Stimulated activated CD4-positive, alpha-beta T cell treated with anti-CD3 and anti-CD28 coated beads, Interleukin-12 subunit alpha, Interleukin-12 subunit beta, amount 100 ng/mL, for 24 hours (primary cell): ENCODE measurements at places on chromosomes 6 and 20.

DNA sequence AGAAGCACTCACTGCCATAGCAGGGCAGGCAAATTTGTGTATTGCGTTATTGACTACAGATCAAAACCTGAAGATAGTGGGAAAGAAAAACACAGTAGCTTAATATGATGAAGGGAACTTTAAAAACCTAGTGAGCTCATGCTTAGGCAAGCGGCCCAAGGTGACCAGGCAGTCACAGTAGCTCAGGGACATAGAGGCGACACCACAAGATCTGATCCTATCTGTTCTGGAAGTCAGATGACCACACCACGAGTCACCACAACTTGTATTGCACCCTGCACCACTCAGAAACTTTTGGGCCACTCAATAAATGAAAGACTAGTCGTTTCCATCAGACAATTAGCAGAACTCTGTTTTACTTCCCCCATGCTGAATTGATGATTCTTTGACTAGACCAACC lies 4.9 kb downstream of the CLIC5 start:
- no peak for DNase-seq

DNA sequence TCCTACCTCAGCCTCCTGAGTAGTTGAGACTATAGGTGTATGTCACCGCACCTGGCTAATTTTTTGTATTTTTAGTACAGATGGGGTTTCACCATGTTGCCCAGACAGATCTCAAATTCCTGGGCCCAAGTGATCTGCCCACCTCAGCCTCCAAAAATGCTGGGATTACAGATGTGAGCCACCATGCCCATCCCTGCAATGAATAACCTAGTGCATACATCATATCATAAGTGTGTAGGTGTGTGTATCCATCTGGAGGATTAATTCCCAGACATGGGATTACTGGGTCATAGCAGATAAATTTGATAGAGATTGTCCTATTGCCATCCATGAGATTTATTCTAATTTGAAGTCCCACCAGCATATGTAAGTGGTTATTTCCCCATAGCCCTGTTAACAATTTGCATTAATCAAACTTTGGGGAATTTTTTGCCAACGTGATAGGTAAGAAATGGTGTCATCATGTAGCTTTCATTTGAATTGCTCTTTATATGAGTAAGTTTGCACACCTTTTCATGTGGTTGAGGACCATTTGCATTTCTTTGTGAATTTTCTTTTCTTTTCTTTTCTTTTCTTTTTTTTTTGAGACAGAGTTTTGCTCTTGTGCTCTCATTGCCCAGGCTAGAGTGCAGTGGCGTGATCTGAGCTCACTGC lies 29.9 kb upstream of the BACH2 start:
- no peak for DNase-seq

DNA sequence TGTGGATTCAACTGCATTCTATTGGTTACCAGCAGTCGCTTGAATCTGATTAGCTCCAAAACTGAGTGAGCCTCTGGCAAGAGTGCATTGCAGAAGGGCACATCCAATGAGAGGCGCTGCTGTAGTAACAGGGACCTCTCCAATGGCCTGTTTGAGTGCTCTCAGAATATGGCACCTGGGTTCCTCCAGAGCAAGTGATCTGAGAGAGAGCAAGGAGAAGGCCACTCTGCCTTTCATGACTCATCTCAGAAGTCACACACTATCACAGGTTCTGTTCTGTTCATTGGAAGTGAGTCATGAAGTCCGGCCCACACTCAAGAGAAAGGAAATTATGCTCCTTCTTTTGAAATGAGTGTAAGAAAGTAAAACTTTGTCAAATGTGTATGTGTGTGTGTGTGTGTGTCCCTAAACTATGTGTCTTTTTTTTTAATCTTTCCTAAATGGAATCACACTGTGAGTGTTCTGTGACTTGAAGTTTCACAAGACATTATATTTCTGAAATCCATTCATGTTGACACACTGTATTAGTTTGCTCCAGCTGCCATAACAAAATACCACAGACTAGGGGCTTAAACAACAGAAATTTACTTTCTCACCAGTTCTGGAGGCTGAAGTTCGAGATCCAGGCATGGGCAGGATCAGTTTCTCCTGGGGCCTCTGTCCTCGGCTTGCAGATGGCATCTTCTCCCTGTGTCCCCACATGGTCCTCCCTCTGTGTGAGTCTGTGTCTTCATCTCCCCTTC lies 138.3 kb upstream of the CDYL start:
- DNase-seq, result peak; percentile 32

DNA sequence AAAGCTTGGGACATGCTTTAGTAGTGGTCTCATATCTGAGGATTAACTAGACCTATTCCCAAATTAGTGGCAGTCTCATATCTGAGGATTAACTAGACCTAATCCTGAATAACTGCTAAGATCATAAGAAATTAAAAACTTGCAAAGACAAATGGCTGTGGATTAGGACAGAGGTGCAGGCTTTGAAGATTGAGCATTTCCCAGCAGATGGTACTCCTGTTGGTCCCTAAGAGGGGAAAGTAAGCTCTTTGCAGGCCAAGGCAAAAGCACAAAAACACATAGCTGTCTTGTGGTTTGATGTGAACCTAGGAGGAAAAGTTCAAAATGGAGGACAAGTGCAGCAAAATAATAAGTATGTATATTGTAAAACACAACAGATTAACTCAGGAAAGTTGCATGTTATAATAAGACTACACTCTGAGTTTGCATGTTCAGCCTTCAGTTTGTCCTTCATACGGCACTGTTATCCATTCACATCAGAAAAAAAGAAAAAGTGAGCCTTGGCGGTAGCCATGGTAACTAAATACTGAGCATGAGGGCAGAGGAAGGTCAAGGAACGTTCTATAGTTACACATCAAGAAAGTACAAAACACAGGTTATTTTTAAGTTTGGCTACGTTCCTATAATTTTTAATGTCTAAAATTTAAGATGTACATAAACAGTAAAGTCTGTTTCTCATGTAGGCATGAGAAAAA lies 62.8 kb downstream of the FILIP1 start:
- no peak for DNase-seq

GRCh38 chr6:139752086-139752485 lies 377.6 kb upstream of the CITED2 start:
- no peak for DNase-seq

- DNase-seq, result peak; percentile 22
These were observed 1.4 kb downstream of the BTN1A1 start for GRCh38 chr6:26501482-26501986.

DNA sequence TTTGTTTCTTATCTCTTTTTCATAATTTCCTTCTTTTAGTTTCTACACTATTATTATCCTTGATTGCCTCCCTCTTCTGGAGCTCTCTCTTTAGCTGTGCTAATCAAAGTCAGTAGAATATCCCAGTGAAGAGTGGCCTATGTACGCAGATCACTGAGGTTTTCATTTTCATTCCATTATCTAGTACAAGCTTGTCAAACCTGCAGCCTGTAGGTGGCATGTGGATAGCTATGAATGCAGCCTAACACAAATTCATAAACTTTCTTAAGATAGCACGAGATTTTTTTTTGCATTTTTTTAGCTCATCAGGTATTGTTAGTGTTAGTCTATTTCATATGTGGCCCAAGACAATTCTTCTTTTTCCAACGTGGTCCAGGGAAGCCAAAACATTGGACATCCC lies 825.7 kb upstream of the MAP3K7 start:
- no peak for DNase-seq

DNA sequence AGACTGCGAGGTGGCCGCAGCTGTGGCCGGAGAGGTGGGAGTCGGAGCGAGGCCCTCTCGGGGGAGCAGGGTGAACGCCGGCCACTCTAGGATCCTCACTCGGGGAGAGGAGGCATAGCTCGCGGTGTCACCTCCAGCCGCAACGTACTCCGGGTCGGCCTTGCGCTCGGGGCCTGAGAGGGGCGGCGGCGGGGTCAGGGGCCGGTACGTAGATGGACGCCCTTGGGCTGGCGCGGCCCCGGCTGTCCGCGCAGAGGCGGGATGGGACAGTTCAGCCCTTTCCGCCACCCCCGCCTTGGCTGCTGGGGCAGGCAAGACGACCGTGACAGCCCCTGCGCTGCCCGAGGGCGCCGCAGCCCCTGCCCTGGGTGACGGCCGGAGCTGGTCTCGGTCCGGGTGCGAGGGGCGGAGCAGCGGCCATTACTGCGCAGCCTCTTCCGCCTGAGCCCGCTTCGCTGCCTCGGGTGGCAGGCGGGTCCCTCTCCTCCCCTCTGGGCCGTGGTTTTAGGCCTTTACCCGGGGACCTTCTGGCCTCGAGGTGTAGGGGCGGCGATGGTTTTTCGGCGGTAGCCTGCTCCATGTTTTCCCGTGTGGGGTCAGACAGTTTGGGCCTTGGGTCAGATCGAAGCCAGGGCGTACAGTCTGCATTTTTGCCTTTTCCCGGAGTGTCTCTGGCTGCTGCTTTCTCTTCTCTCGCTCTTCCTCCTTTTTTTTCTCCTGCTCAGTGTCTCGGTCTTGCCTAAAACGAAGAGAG lies 405 bp downstream of the RNF146 start:
- DNase-seq, result peak; percentile 43

- no peak for DNase-seq
These were observed 37.5 kb upstream of the FRMD1 start for GRCh38 chr6:168116438-168116974.

DNA sequence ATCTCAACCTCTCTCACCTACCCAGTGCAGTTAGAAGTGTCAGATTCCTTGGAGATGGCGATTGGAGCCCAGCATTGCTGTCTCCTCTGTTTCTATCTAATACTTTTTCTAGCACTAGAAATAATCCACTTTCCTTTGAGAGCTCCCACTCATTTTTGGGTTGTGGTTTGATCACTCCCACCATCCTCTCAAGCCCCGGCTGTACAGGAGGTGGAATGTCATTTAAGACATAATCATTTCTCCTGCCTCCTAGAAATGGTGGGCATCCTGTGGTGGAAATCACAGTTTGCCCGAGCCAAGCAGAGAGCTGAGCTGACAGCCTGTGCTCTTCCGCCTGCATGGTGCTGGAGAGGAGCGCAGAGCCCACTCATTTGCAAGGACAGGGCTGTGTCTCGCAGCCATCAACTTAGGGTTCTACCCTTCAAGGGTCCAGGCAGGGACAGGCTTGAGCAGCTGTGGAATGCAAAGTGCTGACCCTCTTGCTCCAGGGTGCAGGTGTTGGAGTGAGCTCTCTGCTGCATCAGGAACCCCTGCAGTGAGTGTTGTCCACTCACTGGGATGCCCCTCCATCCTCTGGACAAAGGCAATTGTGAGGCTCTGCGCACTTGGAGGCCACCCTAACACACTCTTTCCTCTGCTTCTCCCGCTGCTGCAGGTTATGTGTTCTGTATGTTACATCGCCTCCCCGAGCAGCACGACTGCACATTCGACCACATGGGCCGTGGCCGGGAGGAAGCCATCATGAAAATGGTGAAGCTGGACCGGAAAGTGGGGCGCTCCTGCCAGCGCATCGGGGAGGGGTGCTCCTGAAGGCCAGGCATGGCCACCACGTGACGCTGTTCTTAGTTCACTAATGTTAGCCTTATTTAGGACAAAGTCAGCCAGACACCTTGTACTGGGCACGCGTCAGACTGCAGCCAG lies 332.3 kb downstream of the ZFAND3 start:
- DNase-seq, result no peak

DNA sequence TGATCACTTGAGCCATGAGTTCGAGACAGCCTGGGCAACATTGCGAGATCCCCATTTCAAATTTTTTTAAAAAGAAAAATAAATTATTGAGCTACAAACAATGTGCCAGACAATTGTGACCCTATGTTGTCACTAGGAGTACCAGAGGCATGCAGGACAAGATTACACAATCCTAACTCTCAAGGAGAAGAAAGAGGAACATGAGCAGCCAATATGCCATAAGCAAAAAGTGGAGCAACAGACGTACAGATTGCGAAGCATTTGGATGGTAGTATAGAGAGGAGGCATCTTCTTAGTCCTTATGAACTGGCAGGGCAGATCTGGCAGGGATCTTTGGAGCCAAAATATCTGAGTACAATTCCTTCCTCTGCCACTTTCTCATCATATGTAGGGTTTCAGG lies 156.4 kb downstream of the OR2B2 start:
- no peak for DNase-seq

GRCh38 chr20:54477191-54477955 lies 2.0 kb downstream of the DOK5 start:
- DNase-seq, result no peak

DNA sequence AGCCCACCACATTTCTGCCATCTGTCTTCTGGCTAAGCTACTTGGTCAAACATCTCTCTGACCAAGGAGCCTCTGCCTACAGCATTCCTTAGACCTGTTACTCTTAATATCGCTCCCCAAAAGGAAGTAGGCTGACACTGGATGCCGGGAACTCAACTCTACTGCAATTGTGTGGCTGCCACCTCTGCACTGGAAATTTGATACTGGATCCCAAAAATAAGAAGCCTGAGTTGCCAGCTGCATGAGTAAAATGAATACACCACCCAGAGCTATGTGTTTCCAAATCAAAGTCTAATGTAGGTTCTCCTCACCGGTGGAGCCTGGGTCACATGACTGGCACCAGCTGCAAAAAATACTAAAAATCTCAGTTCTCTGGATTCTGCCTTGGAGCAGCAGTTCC lies 36.9 kb downstream of the UNC5CL start:
- no peak for DNase-seq

- DNase-seq, result no peak
These were observed 1.1 kb downstream of the EDN3 start for GRCh38 chr20:59301343-59302007.

GRCh38 chr6:158795516-158795915 lies 23.7 kb downstream of the EZR start:
- DNase-seq, result no peak

- no peak for DNase-seq
These were observed 33.4 kb upstream of the SCRT2 start for GRCh38 chr20:708956-709355.

- DNase-seq, result no peak
These were observed 55.8 kb upstream of the TFAP2D start for GRCh38 chr6:50657513-50657912.

DNA sequence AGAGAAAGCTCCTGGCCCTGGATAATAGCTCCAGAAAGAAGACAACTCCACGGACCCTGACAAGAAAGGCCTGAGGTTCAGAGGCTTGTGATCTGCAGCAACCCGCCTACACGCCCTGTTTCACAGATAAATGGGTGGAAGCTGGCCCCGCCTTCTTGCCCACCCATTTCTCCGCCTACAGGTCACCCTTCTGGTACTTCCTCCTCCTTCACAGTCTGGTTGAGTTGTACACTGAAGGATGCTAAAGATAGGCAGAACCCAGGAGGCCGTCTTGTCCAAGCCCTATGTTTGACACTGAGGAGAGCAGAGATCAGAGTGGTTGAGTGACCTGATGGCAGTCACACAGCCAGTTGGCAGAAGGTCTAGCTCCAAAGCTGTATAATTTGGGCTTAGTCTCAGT lies 34.2 kb upstream of the MDGA1 start:
- peak; percentile 25 for DNase-seq

- DNase-seq, result no peak
These were observed 57.7 kb upstream of the SMOC2 start for GRCh38 chr6:168383062-168383854.

DNA sequence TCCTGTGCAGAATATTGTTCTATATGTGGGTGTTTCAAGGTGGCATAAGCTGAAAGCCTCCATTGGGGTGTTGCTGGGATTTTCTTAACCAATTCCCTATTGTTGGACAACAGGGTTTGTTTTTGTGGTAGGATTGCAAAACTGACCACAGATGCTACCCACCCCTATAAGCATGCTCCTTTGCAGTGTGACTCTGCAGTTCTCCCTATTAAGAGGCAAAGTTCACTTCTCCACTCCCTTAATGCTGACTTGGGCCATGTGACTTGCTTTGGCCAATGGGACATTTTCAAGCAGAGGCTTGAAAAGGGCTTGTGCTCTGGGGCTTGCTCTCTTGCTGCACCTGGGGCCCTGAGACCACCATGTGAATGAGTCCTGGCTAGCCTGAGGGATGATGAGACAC lies 8.5 kb upstream of the ANGPT4 start:
- no peak for DNase-seq

GRCh38 chr20:56411759-56412472 lies at the start of gene CASS4:
Gene CASS4, plus strand, starts transcription at chr20:56412260. Its CDS starts 199 bp downstream, at chr20:56412459.
- DNase-seq, result no peak
